ENCODE measurements at places on chromosomes 12 and 14.
A peak's percentile ranks its signal among the peaks of the same experiment; 100 is the strongest.

DNA sequence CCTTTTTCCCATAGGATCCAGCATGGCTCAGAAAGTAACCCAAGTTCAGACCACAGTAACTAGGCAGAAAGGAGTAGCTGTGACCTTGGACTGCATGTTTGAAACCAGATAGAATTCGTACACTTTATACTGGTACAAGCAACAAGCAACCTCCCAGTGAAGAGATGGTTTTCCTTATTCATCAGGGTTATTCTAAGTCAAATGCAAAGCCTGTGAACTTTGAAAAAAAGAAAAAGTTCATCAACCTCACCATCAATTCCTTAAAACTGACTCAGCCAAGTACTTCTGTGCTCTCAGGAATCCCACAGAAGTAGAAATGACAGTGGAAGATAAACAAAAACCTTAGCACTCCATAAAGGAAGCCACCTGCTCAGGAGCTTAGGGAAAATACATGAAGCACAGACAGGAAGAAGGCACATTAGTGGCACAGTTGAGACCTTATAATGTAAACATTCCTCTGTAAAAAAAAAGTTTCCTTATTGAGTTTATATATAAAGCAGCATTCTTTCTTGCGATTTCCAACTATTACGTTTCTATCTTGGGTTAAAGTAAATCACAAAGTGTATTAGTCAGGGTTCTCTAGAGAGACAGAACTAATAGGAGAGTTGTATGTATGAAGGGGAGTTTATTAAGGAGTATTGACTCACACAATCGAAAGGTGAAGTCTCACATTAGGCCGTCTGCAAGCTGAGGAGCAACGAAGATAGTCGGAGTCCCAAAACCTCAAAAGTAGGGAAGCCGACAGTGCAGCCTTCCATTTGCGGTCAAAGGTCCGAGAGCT is 398.4 kb downstream of the DAD1 start:
- no peak for DNase-seq

DNA sequence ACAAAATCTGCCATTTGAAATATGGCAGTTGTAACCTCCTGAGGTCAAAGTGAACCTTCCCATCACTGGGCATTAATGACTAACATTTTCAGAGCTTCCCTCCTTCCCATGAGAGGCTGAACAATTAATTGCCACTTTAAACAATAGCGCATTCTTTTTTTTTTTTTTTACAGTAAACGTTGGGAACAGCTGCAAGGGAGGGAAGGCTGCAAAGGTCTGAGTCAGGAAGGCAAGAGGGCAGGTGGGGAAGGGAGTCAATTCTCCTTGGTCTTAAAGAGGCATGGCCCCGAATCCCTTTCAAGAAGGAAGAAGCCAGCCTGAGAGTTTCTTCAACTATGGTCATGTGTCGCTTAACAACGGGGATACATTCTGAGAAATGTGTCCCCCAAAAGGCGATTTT is 41.0 kb upstream of the PLEKHG3 start:
- no peak for DNase-seq

- DNase-seq: peak; percentile 95
Measured at GRCh38 chr14:35385042-35385839, 19.3 kb downstream of the NFKBIA start.

DNA sequence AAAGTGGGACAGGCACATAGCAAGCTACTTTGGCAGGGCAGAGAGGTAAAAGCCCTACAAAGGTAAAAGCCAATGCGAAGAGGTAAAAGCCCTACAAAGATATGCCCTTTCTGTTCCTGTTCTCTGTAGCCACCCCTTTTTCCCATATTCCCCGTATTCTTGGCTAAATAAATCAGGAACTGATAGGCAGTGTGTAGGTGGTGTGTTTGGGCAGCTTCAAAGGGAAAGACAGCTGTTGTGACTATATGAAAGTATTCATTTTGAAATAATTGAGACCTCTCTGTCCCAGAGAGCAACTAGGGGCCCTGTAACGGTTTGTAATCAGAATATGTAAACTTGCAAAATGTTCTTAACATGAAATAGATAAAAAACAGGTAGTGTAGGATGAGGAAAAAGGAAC is 11.3 kb upstream of the SLC41A2 start:
- no peak for DNase-seq

- no peak for DNase-seq
Measured at GRCh38 chr12:116582610-116583009, 23.4 kb downstream of the MAP1LC3B2 start.

GRCh38 chr14:33114331-33114730 is 175.7 kb downstream of the NPAS3 start:
- DNase-seq: no peak

- peak; percentile 36 for DNase-seq
Measured at GRCh38 chr12:54136844-54137580, 51.8 kb downstream of the SMUG1 start.

DNA sequence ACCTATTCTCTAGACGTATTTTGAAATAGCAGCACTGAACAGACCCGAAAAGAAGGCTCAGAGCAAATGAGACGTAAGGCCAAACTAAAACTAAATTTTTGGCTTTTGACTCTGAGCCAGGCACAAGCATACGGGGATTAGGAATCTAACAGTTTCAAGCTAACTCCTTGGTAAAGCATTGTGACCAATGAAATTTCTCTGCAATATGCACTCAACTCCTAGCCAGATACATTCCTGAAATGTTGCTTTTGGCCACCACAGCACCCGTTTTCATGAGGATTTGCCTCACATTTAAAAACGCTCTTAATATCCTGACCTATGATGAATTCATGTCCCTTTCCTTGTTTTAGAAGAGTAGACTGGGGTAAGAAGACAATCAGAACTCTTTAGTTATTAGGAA is 53.1 kb upstream of the NPFF start:
- DNase-seq: no peak

- no peak for DNase-seq
Measured at GRCh38 chr12:47360093-47360480, 280.3 kb upstream of the AMIGO2 start.

DNA sequence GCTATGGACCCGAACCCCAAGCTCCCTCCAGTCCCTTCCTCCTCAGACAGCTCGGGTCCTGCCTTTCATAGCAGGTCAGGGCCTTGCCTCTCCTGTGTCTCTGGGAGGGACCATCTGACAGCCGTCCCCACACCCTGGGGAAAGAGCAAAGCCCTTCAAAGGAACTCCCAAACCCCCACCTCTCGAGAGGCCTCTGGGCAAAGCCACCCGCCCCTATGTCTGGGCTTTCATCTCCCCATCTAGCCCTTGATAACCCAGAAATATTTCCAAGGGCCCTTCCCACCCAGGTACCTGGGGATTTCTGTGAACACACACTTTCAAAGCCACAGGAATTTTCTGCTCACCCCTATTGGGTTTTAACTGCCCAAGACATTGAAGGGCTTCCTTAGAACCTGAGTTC is 32.1 kb downstream of the SNRNP35 start:
- no peak for DNase-seq

GRCh38 chr14:58216544-58216943 is 16.6 kb downstream of the ACTR10 start:
- DNase-seq: no peak

GRCh38 chr12:24049728-24050127 is 100.3 kb upstream of the SOX5 start:
- DNase-seq: no peak

GRCh38 chr12:16531621-16532020 is 74.3 kb downstream of the LMO3 start:
- DNase-seq: peak; percentile 96

DNA sequence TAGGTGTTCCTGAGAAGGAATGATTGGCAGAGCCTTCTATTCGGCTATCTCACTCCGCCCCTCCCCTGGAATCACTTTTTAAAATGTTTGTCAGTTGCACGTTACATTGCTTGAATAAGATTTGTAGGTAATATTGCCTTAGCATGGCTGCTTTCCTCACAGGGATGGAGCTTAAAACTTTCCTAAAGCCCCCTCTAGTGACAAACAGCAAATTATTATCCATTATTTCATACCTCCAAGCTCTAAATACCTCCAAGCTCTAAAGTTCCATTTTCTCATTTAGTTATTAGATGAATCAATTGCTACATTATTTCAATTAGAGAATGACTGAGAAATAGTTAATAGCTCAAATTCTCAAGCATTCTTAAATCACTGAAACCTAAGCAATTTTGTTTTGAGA is 5.1 kb upstream of the SPATA7 start:
- DNase-seq: peak; percentile 34

- DNase-seq: no peak
Measured at GRCh38 chr12:50572760-50573159, 68.0 kb downstream of the DIP2B start.

DNA sequence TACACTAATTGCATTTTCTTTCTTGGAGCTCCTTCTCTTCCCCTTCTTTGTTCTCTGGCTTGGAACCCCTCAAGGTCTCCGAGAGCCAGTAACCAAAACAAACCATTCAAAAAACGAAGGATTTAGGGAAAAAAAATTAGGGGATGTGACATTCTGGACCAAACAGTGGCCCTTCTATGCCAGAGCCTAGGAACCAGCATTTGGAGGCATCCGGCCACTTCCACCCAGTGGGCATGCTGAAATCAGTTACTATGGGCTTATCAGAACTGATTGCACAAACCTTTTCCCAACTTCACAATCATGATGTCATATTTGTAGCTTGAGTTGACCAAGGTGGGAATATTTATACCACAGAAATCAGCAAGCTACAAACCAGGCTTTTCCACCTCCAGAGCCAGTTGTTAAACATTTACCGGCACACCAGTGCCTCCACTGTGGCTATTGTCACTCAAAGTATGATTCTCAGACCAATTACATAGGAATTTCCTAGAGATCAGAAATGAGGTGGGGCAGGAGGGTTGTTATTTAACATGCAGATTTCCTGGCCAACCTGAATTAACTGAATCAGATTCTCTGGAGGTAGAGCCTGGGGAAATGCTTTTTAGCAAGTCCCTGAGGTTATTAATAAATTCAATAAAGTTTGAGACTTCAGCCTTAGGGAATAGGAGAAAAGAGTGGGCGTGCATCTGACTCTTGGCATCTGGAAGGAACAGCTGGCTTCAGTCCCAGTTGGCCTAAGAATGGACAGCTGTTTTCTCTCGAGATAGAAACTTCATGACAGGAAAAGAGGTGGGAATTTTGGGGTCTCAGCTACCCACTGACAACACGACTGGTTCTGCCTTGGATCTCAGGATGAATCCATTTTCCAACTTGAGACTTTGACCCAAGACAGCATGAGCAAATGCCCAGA is 273.9 kb downstream of the ZFP36L1 start:
- no peak for DNase-seq

- DNase-seq: peak; percentile 31
Measured at GRCh38 chr12:56115329-56115728, 1.1 kb upstream of the RPL41 start.

DNA sequence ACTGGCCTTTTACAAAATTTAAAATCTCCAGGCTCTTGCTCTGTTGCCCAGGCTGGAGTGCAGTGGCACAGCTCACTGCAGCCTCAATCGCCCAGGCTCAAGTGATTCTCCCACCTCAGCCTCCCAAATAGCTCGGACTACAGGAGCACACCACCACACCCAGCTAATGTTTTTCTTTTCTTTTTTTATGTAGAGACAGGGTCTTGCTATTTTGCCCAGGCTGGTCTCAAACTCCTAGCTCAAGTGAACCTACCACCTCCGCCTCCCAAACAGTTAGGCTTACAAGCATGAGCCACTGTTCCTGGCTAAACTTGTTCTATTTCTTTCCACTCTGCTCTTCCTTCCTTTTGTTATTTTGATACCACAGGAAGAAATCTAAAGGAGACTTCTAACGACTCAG is 15.2 kb downstream of the SYNJ2BP start:
- DNase-seq: no peak

GRCh38 chr12:100460702-100461101 is 13.0 kb upstream of the NR1H4 start:
- no peak for DNase-seq

- DNase-seq: peak; percentile 5
Measured at GRCh38 chr12:109962398-109962797, 33.8 kb downstream of the GIT2 start.

GRCh38 chr12:49365542-49365941 is 1.7 kb upstream of the SPATS2 start:
- no peak for DNase-seq

- DNase-seq: no peak
Measured at GRCh38 chr12:103994235-103994634, 28.6 kb downstream of the TDG start.

DNA sequence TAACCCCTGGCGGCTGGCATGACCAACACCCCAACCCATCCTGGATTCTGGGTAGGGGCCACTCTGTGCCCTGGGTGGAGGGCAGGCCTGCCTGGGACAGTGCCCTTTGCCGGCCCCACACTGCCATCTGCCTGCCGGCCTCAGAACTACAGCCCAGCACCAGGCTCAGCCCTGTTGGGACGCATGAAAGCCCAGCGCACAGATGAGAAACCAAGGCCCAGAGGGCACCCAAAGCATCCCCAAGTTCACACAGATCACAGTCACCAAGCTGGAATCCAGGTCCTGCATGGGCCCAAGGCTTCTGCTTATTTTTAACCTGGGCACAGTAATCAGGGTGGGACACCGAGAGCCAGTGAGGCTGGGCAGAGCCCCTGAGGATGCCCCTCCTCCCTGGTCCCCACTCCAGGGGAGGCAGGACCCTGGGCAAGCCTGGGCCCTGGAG is 26.2 kb downstream of the RFLNA start:
- peak; percentile 66 for DNase-seq

- DNase-seq: no peak
Measured at GRCh38 chr14:99968191-99968920, 96.9 kb upstream of the EVL start.

GRCh38 chr12:76290963-76291859 is 57.0 kb downstream of the BBS10 start:
- no peak for DNase-seq

- no peak for DNase-seq
Measured at GRCh38 chr12:9032202-9032964, 43.0 kb downstream of the KLRG1 start.

DNA sequence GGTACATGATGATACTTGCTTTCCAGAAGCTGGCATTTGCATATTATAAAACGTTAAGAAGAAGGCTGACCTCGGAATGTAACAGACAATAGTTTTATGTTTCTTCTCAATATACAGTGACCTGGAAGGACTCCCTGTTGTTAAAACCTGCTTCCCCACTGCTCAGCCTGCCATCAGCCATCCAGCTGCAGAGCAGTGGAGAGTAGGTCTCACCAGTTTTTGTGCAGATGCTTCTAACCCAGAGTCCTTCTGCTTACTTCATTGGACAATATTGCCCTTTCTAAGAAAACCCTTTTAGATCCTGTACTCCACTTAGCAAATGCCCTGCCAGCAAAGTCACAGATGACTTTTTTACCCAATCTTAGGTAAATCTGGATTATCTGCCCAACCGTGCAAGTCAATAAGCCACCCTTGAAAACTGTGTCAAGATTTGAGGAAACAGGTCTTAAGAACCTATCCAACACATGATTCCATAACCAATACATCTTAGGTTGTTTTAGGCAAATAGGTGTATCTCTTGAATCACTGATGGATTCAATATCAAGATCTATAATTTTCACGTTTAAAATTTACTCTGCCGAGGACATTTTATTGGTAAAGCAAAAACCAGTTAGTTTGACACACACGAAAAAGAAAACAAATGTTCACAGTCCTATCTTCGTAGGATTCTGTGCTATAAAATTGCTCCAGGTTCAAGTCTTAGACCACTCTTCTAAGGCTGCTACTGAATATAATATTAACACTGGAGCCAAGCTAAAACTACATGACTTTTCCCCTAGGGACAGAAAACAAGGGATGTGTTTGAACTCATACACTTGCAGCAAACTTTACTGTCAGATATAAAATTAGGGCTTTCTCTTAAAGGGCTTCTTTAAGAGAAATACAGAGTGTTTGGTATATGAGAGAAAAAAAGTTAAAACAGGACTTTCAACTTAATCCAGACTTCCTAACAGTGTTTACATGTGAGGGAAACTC is 5.7 kb downstream of the PHLDA1 start:
- no peak for DNase-seq

- DNase-seq: no peak
Measured at GRCh38 chr12:60052483-60052882, 456.7 kb downstream of the SLC16A7 start.

Data from NCI-H510A treated with DMSO at 0.1 percent for 48 hours (cell line).